ENCODE measurements at places on chromosomes 2 and 18. TPM values are rescaled to one million over a fixed set of nuclear protein-coding genes. Genes with fewer than 3 reads are reported as not detected.

Gene INHA
- 0.73 TPM for total RNA-seq

- DNase-seq: no peak
Observed at GRCh38 chr18:12639990-12640880, 17.7 kb downstream of the SPIRE1 start.

DNA sequence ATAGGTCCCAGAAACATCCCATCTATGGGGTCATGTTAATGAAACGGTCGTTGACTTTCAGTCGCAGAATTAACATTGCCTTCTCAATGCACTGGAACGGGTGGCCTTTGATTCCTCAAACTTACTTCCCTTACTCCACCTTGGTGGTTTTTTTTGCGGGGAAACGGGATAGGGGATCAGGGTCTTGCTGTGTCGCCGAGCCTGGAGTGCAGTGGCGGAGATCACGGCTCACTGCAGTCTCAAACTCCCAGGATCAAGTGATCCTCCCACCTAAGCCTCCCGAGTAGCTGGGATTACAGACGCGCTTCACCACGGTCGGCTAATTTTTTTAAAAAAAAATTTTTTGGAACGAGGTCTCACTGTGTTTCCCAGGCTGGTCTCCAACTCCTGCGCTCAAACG is 754 bp downstream of the ATG16L1 start:
- no peak for DNase-seq

Gene VAMP8
- 34.4 TPM for total RNA-seq

GRCh38 chr18:3058328-3059191 is 45.6 kb upstream of the LPIN2 start:
- DNase-seq: no peak

Gene RNF152
- total RNA-seq: 2.2 TPM

GRCh38 chr2:190334479-190335224 is 8.7 kb upstream of the INPP1 start:
- DNase-seq: no peak

Gene GPR75
- 4.1 TPM for total RNA-seq

GRCh38 chr2:98084151-98084868 is 2.7 kb upstream of the VWA3B start:
- DNase-seq: no peak

Gene SNORC
- total RNA-seq: 2.1 TPM

DNA sequence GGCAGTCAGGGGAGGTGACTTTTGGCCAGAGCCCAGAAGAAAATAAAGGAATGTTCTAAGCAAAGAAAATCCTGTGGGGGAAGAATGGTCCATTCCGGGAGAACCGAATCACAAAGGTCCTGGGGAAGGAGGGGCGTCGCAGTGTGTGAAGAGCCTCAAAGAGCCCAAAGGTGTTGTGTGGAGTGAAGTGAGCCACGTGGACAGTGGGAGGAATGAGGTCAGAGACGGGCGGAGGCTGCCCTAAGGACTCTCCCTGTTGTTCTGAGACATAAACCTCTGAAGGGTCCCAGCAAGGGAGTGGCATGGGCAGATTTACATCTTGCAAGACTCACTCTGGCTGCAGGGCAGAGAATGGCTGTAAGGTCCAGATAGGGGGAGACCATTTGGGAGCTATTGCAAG is 91.3 kb upstream of the SEC11C start:
- no peak for DNase-seq

Gene TMEM200C
- total RNA-seq: 8.3 TPM

DNA sequence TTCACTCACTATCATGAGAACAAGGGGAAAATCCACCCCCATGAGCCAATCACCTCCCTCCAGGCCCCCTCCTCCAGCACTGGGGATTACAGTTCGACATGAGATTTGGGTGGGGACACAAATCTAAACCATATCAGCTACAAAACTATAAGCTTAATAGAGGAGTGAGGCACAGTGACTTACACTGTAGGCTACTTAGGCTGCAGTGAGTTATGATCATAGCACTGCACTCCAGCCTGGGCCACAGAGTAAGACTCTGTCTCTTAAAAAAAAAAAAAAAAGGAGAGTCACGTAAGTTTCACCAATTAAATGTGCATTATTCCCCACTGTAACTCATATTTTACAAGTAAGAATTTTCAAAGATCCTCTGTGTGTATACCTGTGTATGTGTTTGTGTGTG is 26.2 kb upstream of the COLEC12 start:
- DNase-seq: no peak
